ENCODE measurements at places on chromosomes 1 and 21. TPM values are rescaled to one million over a fixed set of nuclear protein-coding genes. Genes with fewer than 3 reads are reported as not detected.

APOBEC4 gene
- total RNA-seq: not detected

S100B gene
- total RNA-seq: not detected

F13B gene
- total RNA-seq: not detected

UBE2U gene
- total RNA-seq: not detected

TIAM1 gene
- 0.32 TPM for total RNA-seq

DHDDS gene
- 56.8 TPM for total RNA-seq

TSPAN1 gene
- total RNA-seq: 0.49 TPM

DEGS1 gene
- total RNA-seq: 50.5 TPM

CFHR1 gene
- total RNA-seq: not detected

CAPN9 gene
- total RNA-seq: not detected

MTARC2 gene
- 14.7 TPM for total RNA-seq

SOX13 gene
- 11.2 TPM for total RNA-seq

ACOT11 gene
- total RNA-seq: 1.1 TPM

PROK1 gene
- total RNA-seq: not detected

CELA3A gene
- total RNA-seq: not detected

SSU72 gene
- total RNA-seq: 64.1 TPM

RAB3B gene
- total RNA-seq: 0.32 TPM

CLCA4 gene
- not detected for total RNA-seq

LCE1D gene
- total RNA-seq: not detected

RGS21 gene
- not detected for total RNA-seq

OR6N2 gene
- not detected for total RNA-seq

C1orf232 gene
- total RNA-seq: not detected

SPRR3 gene
- total RNA-seq: not detected

DENND2C gene
- total RNA-seq: 0.49 TPM

PCBP3 gene
- 0.16 TPM for total RNA-seq

MIXL1 gene
- 0.06 TPM for total RNA-seq

CELA3B gene
- not detected for total RNA-seq

TLCD4 gene
- total RNA-seq: 0.16 TPM

CRYBG2 gene
- total RNA-seq: not detected

FYB2 gene
- not detected for total RNA-seq

GBP7 gene
- not detected for total RNA-seq

HHAT gene
- 2.9 TPM for total RNA-seq

GUCA2B gene
- not detected for total RNA-seq

DESI2 gene
- 51.0 TPM for total RNA-seq

VANGL2 gene
- total RNA-seq: not detected

FCGR1A gene
- total RNA-seq: not detected

FMO5 gene
- 2.6 TPM for total RNA-seq

C1orf53 gene
- 0.49 TPM for total RNA-seq

ELF3 gene
- 0.13 TPM for total RNA-seq

NECTIN4 gene
- total RNA-seq: 0.31 TPM

LCE1B gene
- total RNA-seq: not detected

NOS1AP gene
- total RNA-seq: 0.16 TPM

EFNA3 gene
- 1.8 TPM for total RNA-seq

PSMD4 gene
- total RNA-seq: 235 TPM

HEYL gene
- 0.32 TPM for total RNA-seq

TMEM240 gene
- 2.1 TPM for total RNA-seq

RNF223 gene
- not detected for total RNA-seq

IL20 gene
- not detected for total RNA-seq

AQP10 gene
- not detected for total RNA-seq

MR1 gene
- total RNA-seq: 3.2 TPM

ARF1 gene
- 201 TPM for total RNA-seq

TMEM69 gene
- 12.3 TPM for total RNA-seq

E2F2 gene
- total RNA-seq: 2.8 TPM

RAP1GAP gene
- total RNA-seq: under 0.01 TPM

C8B gene
- not detected for total RNA-seq

SRSF4 gene
- 32.4 TPM for total RNA-seq

SPATA21 gene
- not detected for total RNA-seq

ETNK2 gene
- total RNA-seq: 15.5 TPM

TNFSF4 gene
- total RNA-seq: 10.0 TPM
